Stimulated activated naive CD4-positive, alpha-beta T cell treated with Interleukin-2 at 50 U/mL for 16 hours (primary cell): ENCODE measurements at places on chromosomes 5 and 9.

- DNase-seq: no peak
Observed at GRCh38 chr5:142671266-142671665, 14.6 kb downstream of the FGF1 start.

GRCh38 chr5:126438868-126439267, 15.7 kb downstream of the GRAMD2B start:
- no peak for DNase-seq

GRCh38 chr5:170363671-170364070, 25.5 kb downstream of the KCNMB1 start:
- no peak for DNase-seq

GRCh38 chr5:150001660-150002486, 1.3 kb downstream of the HMGXB3 start:
- peak; percentile 53 for DNase-seq
